ENCODE measurements at places on chromosomes 11 and 22. TPM values are rescaled to one million over a fixed set of nuclear protein-coding genes. Genes with fewer than 3 reads are reported as not detected.

Gene CCDC85B
- total RNA-seq, result 11.4 TPM

DNA sequence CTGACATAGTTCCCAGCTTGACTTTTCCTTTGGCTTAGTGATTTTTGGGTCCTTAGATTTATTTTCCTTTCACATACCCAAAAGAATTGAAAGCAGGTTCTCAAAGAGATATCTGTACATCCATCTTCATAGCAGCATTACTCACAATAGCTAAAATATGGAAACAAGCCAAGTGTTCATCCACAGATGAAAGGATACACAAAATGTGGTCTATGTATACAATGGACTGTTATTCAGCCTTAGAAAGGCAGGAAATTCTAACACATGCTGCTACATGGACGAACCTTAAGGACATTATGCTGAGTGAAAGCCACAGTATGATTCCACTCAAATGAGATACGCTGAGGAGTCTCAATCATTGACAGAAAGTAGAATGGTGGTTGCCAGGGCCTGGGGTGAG, 171.8 kb downstream of the IGLL1 start:
- no peak for DNase-seq

DNA sequence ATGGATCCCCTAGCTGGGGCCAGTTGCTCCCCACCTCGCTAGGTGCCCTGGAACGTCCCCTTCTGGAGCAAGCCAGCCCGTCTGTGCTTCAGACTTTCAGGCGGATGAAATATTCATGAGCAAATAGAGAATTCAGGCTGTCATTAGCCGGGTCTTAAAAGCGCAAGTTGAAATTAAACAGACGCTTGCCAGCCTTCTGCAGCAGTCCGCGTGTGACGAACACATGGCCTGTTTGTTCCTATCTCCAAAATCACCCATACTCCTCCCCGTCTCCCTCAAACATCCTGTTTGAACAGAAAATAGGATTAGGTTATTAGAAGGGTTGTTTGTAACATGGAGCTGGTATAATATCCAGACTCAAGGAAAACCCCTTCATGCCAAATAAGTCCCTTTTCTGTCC, 38.7 kb downstream of the MYO18B start:
- no peak for DNase-seq

DNA sequence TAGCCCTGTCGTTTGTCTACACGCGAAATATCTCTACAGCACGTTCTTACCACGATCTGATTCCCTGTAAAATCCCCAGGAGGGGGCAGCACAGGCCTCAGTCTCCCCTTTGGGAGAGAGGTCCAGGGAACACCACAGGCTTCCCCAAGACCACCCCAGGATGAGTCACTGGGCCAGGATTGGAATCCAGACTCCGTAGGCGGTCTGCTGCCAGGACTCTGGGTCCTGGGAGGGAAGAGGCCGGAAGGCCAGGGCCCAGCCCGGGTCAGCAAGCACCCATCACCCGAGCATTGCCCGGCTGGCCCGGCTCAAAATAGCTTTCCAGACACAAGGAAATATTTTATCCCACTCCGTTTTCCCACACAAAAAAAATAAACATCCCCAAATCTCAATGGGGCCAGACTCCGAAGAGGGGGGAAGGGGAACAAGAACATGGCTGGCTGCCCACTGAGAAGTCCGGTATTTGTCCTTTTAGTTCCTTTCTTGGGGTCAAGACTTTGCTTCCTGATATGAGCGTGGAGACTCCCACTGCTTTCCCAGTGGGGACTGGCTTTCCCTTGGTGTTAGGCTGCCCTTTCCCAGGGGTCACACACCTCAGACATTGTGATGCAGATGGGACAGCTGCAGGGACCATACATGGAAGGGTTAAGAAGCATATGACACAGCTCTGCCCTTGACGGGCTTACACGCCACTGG, 91.3 kb downstream of the LRRC32 start:
- peak; percentile 53 for DNase-seq

Gene FAM111B
- total RNA-seq, result 10.3 TPM

GRCh38 chr11:36280531-36280930, 8.7 kb downstream of the COMMD9 start:
- no peak for DNase-seq

GRCh38 chr11:1335264-1335810, 25.9 kb upstream of the TOLLIP start:
- DNase-seq, result no peak

DNA sequence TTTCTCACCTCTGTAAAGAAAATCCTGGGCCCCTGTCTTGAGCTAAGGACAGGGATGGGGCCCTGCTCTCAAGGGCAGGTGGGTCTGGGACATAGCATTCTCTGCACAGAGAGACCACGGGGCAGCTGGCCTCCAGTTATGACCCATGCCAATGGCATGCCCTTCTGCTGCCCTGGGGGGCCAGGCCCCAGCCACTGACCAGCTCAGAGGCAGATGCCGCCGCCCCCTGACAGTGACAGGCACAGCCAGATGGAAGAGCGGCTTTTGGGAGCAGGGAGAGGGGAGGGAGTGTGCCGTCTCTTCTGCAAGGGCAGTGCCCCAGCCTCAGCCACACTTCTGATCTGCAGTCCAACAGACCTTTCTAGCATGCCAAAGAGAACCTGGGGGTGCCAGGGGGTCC, 114.8 kb upstream of the NAV2 start:
- no peak for DNase-seq

- DNase-seq, result no peak
These were observed 242.9 kb upstream of the UBASH3B start for GRCh38 chr11:122412581-122412980.

DNA sequence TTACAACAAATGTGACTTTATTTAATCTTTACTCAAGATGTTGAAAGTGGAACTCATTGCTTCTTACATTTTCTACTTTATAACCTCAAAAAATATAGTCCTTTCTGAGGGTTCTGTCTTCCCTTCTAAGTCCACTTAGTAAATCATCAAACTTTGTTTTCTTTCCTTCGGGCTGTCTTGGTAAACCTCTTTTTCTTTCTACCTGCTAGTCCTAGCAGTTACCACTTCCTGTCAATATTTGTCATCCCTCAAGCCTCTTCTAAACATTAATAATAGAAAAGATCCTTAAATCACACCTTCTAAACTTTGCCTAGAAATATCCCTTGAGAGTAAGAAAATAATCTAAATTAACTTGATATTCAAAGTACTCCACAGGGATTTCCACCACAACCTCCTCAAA, 580.4 kb downstream of the CNTN5 start:
- no peak for DNase-seq

- DNase-seq, result no peak
These were observed 136.3 kb downstream of the SNX19 start for GRCh38 chr11:130779943-130780342.

- DNase-seq, result peak; percentile 12
These were observed 703 bp downstream of the ABTB2 start for GRCh38 chr11:34356913-34357700.

Gene MRGPRX2
- 0.49 TPM for total RNA-seq

GRCh38 chr11:124896821-124897391, 759 bp downstream of the ROBO4 start:
- peak; percentile 57 for DNase-seq

- no peak for DNase-seq
These were observed 14.2 kb downstream of the SLC22A12 start for GRCh38 chr11:64605244-64605560.

Gene MYEOV
- total RNA-seq, result 4.2 TPM

- DNase-seq, result peak; percentile 53
These were observed 91.9 kb downstream of the LRRC32 start for GRCh38 chr11:76578654-76579055.

Gene SOX10
- total RNA-seq, result 4.3 TPM

Gene OR6M1
- not detected for total RNA-seq

DNA sequence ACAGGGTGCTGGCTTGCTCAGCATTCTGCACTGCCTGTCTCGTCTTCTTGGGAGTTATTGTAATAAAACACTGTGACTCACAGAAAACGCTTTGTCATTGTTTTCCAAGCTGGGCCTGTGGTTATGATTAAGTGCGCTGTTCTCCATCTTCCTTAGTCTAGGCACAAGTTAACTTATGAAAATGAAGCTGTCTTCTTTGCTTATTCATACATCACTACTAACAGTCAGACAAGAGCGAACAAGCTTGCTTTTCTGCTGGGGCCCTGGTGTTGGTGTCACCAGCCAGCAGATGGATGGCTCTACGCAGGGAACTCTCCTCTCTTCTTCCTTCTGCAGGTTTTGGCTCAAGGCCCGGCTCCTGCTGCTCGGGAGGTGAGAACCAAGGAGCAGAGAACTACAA, 380.1 kb upstream of the SYN3 start:
- no peak for DNase-seq

DNA sequence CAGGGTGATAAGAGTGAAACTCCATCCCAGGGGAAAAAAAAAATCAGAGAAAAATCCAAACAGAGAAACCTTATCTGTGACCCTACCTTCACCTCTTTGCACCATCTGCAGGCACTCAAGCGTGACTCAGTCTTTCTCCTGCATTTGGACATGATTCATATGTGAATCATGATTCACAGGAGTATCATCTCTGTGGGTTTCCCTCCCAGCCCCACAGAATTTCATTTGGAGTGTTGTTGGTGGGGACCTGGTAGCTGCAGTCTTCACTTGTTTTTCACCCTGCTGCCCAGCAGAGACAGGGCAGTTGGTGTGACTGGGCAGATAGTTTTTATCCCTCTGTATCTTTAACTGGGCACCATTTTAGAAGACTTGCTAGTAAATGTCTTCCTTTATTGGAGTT, 75.7 kb downstream of the DEPDC5 start:
- no peak for DNase-seq

Gene WNT11
- 33.0 TPM for total RNA-seq

- DNase-seq, result no peak
These were observed 585.5 kb downstream of the NTM start for GRCh38 chr11:131955904-131956303.

DNA sequence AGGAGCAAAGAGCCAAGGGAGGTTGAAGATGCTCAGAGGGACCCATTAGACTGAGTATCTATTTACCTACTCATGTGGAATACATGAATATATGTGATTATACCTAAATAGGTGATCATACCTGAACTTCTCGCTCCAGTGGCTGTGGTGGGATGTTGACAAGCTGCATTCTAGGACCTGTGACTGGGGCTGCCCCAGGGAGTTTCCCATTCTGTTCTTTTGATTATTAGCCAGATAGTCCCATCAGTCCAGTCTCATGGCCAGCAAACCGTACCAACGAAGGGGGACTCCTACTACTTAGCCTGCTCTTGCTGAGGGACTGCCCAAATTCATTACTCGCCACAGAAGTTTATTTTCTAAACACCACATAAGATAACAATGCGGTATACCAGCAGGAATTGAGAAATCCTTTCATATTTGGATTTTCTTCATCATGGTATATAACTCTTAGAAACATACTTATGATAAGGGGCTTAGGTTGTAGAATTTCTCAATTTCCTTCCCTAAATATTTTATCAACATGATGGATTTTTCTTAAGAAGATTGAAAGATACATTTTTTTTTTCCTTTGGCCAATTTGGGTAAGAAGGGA, 273.9 kb downstream of the NTM start:
- DNase-seq, result no peak

DNA sequence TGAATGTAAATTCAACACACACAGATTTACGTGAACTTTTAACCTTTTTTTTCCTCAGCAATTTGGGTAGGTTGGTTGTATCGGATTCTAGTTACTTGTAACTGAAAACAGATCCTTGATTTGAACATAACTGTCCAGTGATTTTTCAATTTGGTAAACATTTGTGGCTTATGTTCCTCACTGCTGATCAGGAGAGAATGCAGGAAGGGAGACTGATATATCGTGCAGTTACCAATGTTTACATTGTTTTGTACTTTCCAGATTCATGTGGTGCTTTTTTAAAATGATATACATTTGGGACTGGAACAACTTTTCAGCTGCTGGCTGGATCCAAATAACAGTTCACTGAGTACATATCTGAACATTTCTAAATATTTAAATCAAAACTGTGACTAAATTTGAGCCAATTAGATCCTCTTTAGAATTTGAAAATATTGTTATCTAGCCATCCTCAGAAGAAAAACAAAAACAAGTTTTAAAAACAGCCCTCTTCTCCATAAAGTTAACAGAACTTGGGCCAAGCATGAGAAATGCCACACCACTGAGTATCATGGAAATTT, 84.3 kb upstream of the MTMR2 start:
- peak; percentile 8 for DNase-seq

Gene PATE2
- total RNA-seq, result not detected

GRCh38 chr11:95556342-95557163, 233.0 kb downstream of the FAM76B start:
- DNase-seq, result peak; percentile 92

Gene ZNF214
- 4.5 TPM for total RNA-seq

GRCh38 chr11:69164824-69165223, 9.1 kb downstream of the SMIM38 start:
- no peak for DNase-seq

DNA sequence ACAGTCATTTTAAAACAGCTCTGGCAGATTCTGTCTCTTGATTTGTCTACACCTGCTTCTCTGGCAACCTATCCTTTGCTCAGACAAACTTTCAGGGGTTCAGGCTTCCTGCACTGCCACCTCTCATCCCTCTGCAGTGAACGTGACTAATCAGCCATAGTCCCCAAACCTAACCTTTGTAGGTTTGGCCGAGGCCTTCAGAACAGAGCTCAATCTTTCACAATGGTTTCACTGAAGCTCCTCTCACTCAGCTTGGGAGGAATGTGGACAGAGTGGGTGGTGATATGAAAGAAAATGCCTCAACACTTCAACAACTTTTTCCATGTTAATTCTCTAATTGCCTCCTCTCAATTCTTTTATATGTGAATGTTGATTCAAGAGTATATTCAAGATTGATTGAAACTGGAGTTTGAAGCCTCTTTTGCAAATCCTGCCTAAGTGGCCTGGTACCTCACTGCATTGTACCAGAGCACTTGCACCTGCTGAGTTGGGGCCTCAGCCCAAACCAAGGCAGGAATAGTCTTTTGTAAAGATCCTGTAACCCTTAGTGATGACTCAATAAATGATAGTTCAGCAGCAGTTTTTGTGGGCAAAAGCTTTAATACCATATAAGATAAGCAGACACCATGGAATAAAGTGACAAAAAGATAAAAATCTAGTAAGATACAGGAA, 33.9 kb upstream of the FAT3 start:
- DNase-seq, result no peak

Gene ATM
- total RNA-seq, result 93.8 TPM

Gene EIF3F
- 122 TPM for total RNA-seq

DNA sequence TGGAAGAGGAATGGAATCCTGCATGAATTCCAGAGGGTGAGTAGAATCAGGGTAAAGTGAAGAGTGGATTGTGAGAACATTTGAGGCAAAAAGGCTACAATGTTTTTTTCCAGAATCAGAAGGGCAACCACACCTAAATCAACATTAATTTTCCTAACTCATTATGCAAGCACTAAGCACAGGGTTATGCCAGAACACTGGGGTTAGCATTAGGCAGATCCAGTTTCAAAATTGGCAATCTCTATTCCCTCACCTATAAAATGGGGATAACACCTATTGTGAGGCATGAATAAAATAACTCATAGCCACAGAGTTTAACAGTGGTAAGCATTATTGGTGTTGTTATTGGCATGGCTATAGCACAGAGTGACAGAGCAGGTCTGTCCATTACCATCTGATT, 378.6 kb upstream of the FAT3 start:
- DNase-seq, result no peak

- no peak for DNase-seq
These were observed 1.6 kb upstream of the FXYD2 start for GRCh38 chr11:117826190-117826570.

GRCh38 chr11:16769386-16769785, 30.9 kb downstream of the C11orf58 start:
- no peak for DNase-seq

- DNase-seq, result no peak
These were observed 14.8 kb upstream of the RBM4B start for GRCh38 chr11:66692446-66692845.
